ENCODE measurements at places on chromosomes 1 and 21.

- no peak for DNase-seq
These were observed 6.5 kb downstream of the EPS15 start for GRCh38 chr1:51512606-51513005.

GRCh38 chr1:67711855-67712212, 26.8 kb downstream of the GADD45A start:
- no peak for DNase-seq

DNA sequence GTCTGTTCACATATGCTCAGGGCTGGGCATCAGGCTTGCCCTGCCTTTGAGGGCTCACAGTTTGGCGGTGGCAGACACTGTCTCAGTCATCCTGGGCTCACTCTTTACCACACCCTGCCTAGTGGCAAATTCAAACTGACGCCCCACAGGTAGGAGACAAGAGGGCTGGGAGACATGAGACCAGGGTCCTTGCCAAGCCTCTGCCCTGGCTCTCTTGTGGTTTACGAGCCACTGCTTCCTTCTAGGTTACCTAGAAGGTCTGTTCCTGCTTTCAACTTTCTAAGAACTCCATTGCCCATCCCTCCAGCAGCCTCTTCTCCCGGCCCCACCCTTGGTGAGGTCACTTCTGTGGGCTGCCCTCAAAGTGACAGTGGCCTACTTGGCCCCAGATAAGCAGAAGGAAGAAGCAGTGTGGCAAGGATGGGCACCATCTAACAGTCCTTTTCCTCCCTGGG, 10.5 kb downstream of the KIF21B start:
- DNase-seq: no peak

DNA sequence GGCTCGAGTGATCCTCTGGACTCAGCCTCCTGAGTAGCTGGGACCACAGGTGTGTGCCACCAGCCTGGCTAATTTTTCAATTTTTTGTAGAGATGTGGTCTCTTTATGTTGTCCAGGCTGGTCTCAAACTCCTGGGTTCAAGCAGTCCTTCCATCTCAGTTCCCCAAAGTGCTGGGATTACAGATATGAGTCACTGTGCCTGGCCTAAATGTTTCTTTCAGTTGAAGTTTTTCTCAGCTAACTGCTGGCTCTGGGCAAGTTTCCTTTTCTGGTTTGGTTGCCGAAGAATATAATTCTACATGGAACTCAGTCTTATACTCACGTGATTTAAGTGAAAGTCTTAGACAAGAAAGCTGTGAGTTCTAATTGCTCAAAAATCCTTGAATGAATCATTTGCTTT, 57.0 kb downstream of the SASS6 start:
- DNase-seq: no peak

- DNase-seq: no peak
These were observed 21.4 kb upstream of the BLACAT1 start for GRCh38 chr1:205477121-205477758.

GRCh38 chr1:238675221-238675620, 711.1 kb upstream of the CHRM3 start:
- DNase-seq: no peak

GRCh38 chr21:14533499-14534428, 12.4 kb downstream of the SAMSN1 start:
- peak; percentile 61 for DNase-seq

DNA sequence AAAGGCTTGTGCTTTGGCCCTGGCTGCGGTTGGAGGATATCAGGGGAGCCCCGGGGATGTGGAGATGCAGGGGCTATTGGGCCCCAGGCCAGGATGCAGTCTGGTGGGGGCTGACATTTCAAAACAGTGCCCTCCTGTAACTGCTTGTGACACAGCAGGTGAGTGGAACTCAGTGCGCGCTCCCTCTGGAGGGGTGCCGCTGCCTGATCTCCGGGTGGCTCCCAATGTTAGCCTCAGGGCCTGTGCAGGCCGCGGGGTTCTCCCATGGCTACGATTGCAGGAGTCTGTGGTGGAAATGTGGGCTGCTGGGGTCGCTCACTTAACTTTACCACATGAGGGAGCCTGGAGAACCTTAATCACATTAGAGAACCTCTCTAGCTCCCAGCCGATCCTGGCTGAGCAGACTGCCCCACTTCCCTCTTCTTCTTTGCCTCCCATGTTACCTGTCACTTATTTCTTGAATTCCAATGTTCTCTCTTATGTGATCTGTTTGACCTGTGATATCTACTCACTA, 163.2 kb downstream of the FMN2 start:
- no peak for DNase-seq

DNA sequence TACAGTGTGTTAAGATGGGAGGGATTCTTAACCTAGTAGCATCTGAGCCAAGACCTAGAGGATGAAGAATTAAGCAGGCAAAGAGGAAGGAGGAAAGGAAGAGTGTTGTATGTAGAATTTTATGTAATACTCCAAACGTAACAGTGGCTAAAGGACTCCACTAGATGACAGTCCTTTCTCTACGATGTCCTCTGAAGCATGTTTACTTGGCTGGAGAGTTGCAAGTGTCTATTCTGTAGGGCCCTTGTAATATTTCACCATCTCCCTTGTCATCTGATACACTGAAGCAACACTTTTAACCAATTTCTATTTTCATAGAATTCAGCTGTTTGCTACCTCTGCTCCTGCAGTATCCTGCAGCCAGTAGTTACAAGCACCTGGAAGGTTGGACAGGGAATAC, 2.2 kb upstream of the YBX1 start:
- no peak for DNase-seq

DNA sequence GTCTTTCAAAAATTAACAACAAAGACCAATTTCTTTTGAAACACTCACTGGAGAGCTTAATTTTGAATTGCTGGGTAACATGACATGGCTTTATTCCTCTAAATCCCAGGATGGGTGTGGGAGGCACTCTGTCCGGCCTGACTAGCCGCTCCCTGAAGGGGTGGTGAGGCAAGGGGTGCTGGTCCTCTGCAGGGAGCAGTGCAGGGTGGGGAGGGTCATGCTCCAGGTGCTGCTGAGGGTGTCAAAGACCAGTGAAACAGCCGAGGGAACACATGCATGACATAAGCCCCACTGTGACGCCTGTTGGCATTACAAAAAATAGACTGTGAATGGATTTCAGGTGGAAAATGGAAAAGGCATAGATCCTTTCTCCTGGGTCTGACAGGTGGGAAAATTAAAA, 223.7 kb downstream of the VAV3 start:
- DNase-seq: no peak

GRCh38 chr1:10400013-10400412, 1.1 kb downstream of the PGD start:
- DNase-seq: no peak

DNA sequence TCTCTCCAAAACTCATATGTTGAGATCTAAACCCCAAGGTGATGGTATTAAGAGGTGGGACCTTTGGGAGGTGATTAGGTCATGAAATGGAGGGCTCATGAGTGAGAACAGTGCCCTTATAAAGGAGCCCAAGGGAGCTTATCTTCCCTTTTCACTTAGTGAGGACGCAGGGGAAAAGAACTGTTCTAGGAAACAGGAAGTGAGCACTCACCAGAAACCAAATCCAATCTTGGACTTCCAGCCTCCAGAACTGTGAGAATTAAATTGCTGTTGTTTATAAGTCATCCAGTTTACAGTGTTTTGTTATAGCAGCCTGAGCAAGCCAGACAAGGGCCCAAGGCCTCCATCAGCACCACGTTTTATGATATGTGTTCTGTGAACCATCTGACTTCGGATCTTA, 60.3 kb upstream of the LRRC8D start:
- no peak for DNase-seq

DNA sequence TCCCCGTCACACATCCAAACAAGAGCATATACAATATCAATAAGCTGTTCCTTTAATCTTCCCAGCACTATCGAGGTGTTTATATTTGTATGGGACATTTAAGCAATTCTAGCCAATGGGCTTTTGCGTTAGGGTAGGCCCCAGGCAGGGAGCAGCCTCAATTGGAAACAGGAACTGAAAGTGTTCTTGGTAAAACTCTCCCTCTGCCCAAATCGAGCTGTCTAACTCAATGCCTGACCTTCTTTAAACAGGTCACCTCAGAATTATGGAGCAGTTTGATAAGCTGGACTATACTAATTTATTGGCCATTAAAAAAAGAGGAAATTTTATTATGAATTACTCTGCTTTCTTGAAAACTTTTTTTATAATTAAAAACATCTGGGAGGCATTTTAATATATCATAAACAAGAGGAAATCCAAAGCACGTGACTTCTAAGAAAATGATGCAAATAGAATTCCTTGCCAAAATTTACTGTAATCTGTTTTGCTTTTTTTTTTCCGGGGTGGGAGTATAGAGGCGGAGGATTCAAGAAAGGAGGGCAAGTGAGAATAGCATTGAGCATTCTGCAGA, 498.1 kb downstream of the LMO4 start:
- no peak for DNase-seq

- DNase-seq: no peak
These were observed 22.4 kb upstream of the AHCTF1 start for GRCh38 chr1:246954126-246954525.

GRCh38 chr1:228185641-228185965, 20.0 kb downstream of the IBA57 start:
- no peak for DNase-seq

DNA sequence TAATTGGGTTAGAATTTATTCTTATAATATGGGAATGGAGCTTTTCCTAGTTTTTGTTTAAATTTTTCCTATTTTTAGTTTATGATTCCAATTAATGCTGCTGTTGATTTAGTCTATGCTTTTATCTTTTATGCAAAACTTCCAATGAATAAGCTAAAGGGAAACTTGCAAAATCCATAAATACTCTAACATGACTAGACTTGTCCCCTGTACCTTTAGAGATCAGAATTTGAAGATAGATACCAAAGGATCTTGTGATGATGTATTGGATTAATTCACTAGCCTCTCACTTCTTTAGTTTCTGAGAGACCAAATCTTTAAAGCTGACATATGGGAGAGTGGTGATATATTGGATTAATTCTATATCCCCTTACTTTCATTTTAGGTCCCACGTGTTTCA, 306.6 kb upstream of the PRMT6 start:
- DNase-seq: no peak

- no peak for DNase-seq
These were observed 84.8 kb downstream of the HUNK start for GRCh38 chr21:31957631-31958030.

- DNase-seq: no peak
These were observed 57.3 kb downstream of the HS2ST1 start for GRCh38 chr1:86971778-86972177.

DNA sequence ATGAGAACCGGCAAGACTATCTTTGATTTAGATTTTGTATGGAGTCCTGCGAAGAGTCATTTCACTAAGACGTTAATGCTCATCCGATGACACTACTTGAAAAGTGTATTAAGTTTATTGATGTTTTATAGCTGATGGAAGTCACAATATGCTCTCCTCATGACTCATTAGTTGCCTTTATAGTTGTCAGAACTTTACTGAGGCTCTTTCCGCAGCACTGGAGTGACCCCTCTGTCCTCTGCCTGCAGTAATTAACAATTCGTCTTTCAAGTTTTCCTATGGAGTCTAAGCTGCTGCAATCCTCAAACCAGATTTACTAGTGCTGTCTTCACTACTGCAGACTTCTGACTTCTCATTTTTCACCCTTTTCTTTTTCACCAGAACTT, 853 bp downstream of the USP16 start:
- no peak for DNase-seq

- no peak for DNase-seq
These were observed 43.8 kb downstream of the MACO1 start for GRCh38 chr1:25474439-25475047.

DNA sequence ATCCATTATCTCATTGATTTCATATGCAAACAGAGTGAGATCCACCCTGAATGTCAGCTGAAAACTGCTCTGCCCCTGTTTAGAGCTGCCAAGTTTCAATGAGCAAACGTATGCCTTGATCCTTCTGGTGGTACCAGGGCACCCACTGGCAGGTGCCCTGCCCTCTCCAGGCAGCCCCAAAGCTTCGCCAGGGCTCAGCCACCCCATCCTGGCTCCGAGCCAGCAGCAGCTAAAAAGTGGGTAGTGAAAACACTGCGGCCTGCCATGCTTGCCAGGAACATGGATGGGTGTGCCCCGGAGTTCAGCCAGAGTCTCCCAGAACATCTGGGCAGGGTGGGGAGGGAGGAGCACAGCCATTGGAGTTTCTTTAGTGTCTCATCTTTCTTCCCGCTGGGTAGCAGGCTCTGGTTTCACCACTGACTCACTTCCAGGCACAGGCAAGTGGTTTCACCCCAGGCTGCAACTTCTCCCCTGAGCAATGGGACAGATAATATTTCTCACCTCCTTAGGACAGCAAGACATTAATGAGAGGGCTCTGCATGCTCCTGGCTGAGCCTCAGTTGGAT, 8.1 kb upstream of the LMX1A start:
- no peak for DNase-seq

- no peak for DNase-seq
These were observed 113.6 kb upstream of the KIF26B start for GRCh38 chr1:245041058-245041698.

- no peak for DNase-seq
These were observed 1.8 kb downstream of the ACTA1 start for GRCh38 chr1:229432116-229432461.

GRCh38 chr1:31985430-31985829, 28.2 kb upstream of the KHDRBS1 start:
- no peak for DNase-seq

GRCh38 chr1:31155216-31155806, 84.4 kb downstream of the NKAIN1 start:
- DNase-seq: peak; percentile 14

DNA sequence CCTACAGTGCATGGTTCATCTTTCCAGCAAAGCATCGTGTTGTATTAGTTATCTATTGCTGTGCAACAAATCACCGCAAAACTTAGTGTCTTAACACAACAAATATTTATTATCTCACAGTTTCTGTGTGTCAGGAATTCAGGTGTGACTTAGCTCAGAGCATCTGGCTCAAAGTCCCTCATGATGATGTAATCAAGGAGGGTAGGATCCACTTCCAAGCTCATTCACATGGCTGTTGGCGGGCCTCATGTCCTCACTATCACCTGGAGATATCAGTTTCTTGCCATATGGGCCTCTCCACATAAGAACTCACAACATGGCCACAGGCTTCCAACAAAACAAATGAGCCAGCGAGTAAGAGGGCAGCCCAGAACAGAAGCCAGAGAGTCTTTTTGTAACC, 135.6 kb upstream of the GJB5 start:
- no peak for DNase-seq

GRCh38 chr1:97907886-97908285, 12.9 kb downstream of the DPYD start:
- no peak for DNase-seq

GRCh38 chr1:242585616-242586359, 61.3 kb upstream of the PLD5 start:
- DNase-seq: no peak

DNA sequence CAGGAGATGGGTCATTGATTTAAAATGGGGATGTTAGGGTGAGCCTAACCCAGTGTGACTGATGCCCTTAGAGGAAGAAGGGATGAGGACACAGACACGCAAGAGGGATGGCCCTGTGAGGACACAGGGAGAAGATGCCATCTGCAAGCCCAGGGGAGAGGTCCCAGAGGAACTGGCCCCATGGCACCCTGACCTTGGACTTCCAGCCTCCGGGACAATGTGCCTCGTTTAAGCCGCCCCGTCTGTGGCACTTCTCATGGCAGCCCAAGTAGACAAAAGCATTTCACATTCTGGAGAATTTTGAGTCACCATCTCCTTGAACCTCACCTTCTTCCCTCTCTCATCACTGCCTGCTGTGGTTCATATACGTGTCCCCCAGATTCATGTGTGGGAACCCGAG, 20.1 kb upstream of the PCBP3 start:
- DNase-seq: no peak

All from non-pigmented ciliary epithelial cell (primary cell).